Tibial nerve (tissue), 4 donors: ENCODE measurements at places on chromosomes 4 and X. TPM values are rescaled to one million over a fixed set of nuclear protein-coding genes. Genes with fewer than 3 reads are reported as not detected.

The CFAP47 gene
- not detected for total RNA-seq

The ADH7 gene
- not detected for total RNA-seq

The SCRG1 gene
- total RNA-seq = 0.30 TPM

The DCAF16 gene
- total RNA-seq = 27.1 TPM

The TMSB15B gene
- 2.2 TPM for total RNA-seq

The UGDH gene
- 58.8 TPM for total RNA-seq

The RHOXF2 gene
- not detected for total RNA-seq

The DOK7 gene
- not detected for total RNA-seq

The SERPINA7 gene
- not detected for total RNA-seq

The SPATA18 gene
- 0.30 TPM for total RNA-seq

The SEC31A gene
- 174 TPM for total RNA-seq

The ARL9 gene
- 1.5 TPM for total RNA-seq

The DGKK gene
- not detected for total RNA-seq

The MAGEA9B gene
- not detected for total RNA-seq

The C4orf54 gene
- total RNA-seq = not detected

GRCh38 chr4:165462009-165462408 lies 83.2 kb downstream of the CPE start:
- no peaks in the 10 kb centered on the region for H3K36me3 ChIP-seq
- no peak for DNase-seq

GRCh38 chr4:84879651-84880200 lies 86.8 kb downstream of the WDFY3 start:
- no peaks in the 10 kb centered on the region for H3K27me3 ChIP-seq
- no peak for DNase-seq
- no peak overlapping the region for H3K4me3 ChIP-seq
- no peak overlapping the region for H3K27ac ChIP-seq
- no peaks in the 10 kb centered on the region for H3K36me3 ChIP-seq
- H3K4me1 ChIP-seq = no peaks in the 10 kb centered on the region

- no peak overlapping the region for H3K27ac ChIP-seq
- no peaks in the 10 kb centered on the region for H3K4me1 ChIP-seq
- DNase-seq = no peak
- no peaks in the 10 kb centered on the region for H3K36me3 ChIP-seq
- H3K27me3 ChIP-seq = no peaks in the 10 kb centered on the region
Measured at GRCh38 chr4:114563536-114564315, 34.9 kb upstream of the UGT8 start.

- no peak overlapping the region for H3K27ac ChIP-seq
- H3K4me1 ChIP-seq = peaks cover 8% of the 10 kb centered on the region
- H3K4me3 ChIP-seq = no peak overlapping the region
- H3K36me3 ChIP-seq = no peaks in the 10 kb centered on the region
Measured at GRCh38 chr4:76611616-76612207, 176.7 kb downstream of the SHROOM3 start.

- no peak overlapping the region for H3K27ac ChIP-seq
- H3K4me1 ChIP-seq = no peaks in the 10 kb centered on the region
- no peak for DNase-seq
- H3K4me3 ChIP-seq = no peak overlapping the region
Measured at GRCh38 chrX:73831500-73831899, 268.5 kb downstream of the CHIC1 start.

DNA sequence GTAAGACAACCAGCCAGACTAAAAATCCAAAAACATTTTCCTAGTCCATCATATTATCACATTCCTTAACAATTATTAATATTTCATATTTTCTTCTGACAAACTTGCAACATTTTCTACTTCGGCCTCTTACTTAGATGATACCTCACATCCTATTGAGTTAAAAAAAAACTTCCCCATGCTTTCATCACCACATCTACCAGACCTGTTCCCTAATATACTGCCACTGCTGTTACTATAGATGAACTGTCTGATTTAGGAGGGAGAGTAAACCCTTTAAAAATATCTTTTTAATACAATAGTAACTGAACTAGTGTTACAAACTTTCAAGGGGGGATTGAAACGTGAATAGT lies 1.5 kb downstream of the FAM200B start:
- H3K36me3 ChIP-seq = no peaks in the 10 kb centered on the region
- peaks cover 47% of the 10 kb centered on the region for H3K4me1 ChIP-seq
- H3K27me3 ChIP-seq = no peaks in the 10 kb centered on the region
- no peak overlapping the region for H3K27ac ChIP-seq
- no peak for DNase-seq
- no peak overlapping the region for H3K4me3 ChIP-seq

- H3K4me3 ChIP-seq = no peak overlapping the region
- H3K27ac ChIP-seq = no peak overlapping the region
- no peaks in the 10 kb centered on the region for H3K36me3 ChIP-seq
- H3K27me3 ChIP-seq = no peaks in the 10 kb centered on the region
- no peak for DNase-seq
- H3K4me1 ChIP-seq = no peaks in the 10 kb centered on the region
Measured at GRCh38 chrX:106905064-106905708, 2.0 kb upstream of the RIPPLY1 start.

DNA sequence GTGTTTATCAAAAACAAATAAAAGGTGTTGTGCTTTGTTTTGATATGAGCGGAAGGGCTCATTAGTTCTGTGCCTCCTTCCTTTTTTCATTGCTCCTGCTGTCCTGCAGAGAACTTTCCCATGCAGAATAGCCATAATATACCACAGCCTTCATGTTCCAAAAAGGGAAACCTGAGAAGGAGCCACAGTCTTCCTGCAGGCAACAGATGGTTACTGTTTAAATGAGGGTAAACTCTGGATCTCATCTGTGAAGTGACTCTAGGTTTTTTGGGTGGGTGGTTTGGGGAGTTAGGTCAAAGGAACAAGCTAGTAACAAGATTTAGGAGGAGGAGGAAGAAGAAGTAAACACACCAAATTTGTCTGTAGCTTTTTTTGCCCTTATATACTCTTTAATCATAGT lies 131.8 kb downstream of the BMPR1B start:
- peak overlapping the region; percentile 40 for H3K27ac ChIP-seq
- peaks cover 26% of the 10 kb centered on the region for H3K4me1 ChIP-seq
- H3K4me3 ChIP-seq = no peak overlapping the region
- no peak for DNase-seq

DNA sequence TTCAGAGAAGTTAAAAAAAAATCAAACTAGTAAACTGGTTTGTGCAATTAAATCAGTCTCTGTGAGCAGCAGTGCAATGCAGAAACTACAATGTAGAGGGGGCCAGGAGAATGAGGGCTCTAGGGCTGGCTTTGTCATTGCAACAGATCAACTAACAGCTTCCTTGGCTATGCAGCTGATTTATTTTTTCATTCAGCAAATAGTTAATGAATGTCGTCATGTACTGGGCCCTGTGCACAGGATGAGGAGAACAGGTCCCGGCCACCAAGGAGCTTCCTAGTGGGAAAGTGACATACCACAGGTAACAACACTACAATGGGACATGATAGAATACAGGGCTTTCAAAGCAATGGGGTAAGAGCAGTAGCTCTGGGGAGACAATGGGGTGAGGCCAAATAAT lies 190.1 kb downstream of the NSUN7 start:
- peaks cover 9% of the 10 kb centered on the region for H3K4me1 ChIP-seq
- no peak for DNase-seq
- H3K27ac ChIP-seq = no peak overlapping the region
- no peaks in the 10 kb centered on the region for H3K27me3 ChIP-seq

DNA sequence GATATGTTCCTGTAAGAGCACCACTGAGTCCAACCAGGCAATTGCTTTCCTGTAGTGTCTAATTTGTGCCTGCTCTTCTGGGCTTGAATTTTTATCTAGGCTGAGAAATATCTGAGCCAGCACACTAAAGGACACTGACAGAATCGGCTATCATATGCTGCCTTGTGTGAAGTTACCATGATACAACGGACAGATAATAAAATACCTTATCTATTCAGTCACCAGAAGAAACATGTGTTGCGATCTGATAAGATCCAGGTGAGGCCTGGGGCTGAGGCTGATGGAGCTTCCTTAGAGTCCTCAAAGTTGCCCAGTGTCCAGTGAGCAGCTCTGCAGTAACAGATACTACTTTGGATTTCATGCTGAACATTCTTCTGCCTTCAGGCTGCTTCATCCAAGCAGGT lies 111.8 kb downstream of the ZNF518B start:
- no peaks in the 10 kb centered on the region for H3K36me3 ChIP-seq
- DNase-seq = no peak
- no peaks in the 10 kb centered on the region for H3K27me3 ChIP-seq

GRCh38 chr4:140300271-140300970 lies 73.0 kb upstream of the SCOC start:
- no peaks in the 10 kb centered on the region for H3K36me3 ChIP-seq
- H3K27ac ChIP-seq = no peak overlapping the region
- DNase-seq = no peak
- H3K4me1 ChIP-seq = peaks cover 19% of the 10 kb centered on the region

GRCh38 chr4:72702948-72703347 lies 133.9 kb upstream of the ADAMTS3 start:
- H3K27ac ChIP-seq = no peak overlapping the region
- H3K4me1 ChIP-seq = no peaks in the 10 kb centered on the region
- DNase-seq = no peak
- H3K27me3 ChIP-seq = no peaks in the 10 kb centered on the region
- H3K4me3 ChIP-seq = no peak overlapping the region
- no peaks in the 10 kb centered on the region for H3K36me3 ChIP-seq

DNA sequence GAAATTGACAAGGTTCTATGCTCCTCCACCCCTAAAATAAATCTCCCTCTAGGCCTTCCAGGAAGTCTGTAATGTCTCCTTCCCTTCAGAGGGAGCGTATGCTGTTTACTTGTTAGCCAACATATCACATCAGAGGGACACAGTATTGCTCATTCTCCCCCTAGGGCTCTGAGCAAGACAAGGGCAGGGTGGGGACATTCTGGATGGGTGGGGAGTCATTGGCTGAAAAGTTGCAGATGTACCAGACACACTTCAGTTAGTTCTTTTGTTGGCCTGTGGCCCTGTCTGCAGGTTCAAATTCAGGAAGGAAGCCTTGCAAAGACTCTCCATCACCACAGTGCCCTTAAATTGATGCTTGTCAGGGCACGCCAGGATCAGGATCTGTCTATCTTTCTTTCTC lies 106.3 kb upstream of the TEX13D start:
- no peak overlapping the region for H3K4me3 ChIP-seq
- no peaks in the 10 kb centered on the region for H3K36me3 ChIP-seq
- H3K4me1 ChIP-seq = no peaks in the 10 kb centered on the region
- H3K27me3 ChIP-seq = no peaks in the 10 kb centered on the region

DNA sequence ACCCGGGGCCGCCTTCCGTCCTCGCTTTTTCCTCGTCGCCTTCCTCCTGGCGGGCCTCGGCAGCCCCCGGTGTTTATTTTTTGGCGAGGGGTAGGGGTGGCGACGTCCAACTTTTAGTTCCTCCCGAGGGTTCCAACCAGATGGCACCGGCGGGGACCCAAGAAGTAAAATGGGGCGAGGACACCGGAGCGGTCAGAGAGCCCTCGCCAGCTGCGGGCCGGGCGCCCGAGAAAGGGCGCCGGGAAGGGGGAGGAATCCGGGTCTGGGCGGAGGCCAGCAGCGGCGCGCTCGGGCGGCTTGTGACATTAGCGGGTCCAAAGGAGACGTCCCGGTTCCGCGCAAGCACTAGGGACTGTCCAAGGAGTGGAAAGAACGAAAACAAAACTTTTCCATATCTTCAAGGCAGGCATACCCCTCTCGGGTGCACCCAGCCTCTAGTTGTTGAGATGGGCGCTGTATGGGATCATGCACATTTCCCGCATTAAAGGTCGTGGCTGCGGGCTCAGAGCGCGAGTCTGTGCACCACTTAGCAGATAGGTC lies 691 bp upstream of the USP46 start:
- peak; percentile 31 for DNase-seq

- H3K36me3 ChIP-seq = no peaks in the 10 kb centered on the region
- peaks cover 32% of the 10 kb centered on the region for H3K4me1 ChIP-seq
- no peaks in the 10 kb centered on the region for H3K27me3 ChIP-seq
- no peak overlapping the region for H3K4me3 ChIP-seq
- DNase-seq = no peak
Measured at GRCh38 chr4:148017801-148018200, 285.9 kb downstream of the ARHGAP10 start.

DNA sequence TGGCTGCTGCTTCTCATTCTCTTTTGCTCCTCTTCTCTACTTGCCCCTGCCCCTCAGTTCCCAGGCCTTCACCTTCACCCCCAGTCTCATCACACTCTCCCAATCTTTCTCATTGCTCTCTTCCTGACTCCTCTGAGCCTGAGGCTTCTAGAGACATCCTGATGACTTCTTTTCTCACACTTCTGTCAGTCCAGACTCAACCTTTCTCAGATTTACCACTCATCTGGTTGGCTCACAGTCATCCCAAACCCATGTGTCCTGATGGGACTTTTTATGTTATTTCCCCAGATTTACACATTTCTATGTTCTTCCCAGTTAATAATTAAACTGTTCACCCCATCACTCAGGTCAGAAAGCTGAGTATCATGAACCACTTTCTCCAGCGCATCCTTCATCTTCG lies 68.0 kb downstream of the TMA16 start:
- H3K27me3 ChIP-seq = no peaks in the 10 kb centered on the region
- H3K27ac ChIP-seq = no peak overlapping the region
- no peaks in the 10 kb centered on the region for H3K36me3 ChIP-seq
- no peak for DNase-seq
- no peaks in the 10 kb centered on the region for H3K4me1 ChIP-seq
- no peak overlapping the region for H3K4me3 ChIP-seq

DNA sequence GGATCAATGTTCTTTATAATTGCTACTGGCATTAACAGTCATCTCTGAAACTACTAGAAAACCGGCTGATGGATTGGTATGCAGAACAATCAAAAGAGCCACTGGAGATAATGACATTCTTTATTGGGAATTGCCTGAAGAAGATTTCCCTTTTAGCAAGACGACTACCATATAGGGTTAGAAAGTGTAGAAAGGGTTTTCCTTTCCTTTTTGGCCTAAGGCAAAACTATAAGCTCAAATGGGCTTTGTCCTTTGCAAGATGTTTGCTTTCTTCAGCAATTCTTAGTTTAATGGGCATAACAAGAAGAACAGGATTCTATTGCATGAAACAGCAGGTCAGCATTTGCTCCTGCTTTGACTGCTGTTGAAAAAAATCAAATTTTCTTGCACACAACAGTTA lies 214.2 kb upstream of the PCDH10 start:
- H3K36me3 ChIP-seq = no peaks in the 10 kb centered on the region
- DNase-seq = no peak
- no peaks in the 10 kb centered on the region for H3K27me3 ChIP-seq
- H3K27ac ChIP-seq = no peak overlapping the region
- H3K4me3 ChIP-seq = no peak overlapping the region

GRCh38 chr4:94852616-94853015 lies 94.9 kb downstream of the BMPR1B start:
- no peak overlapping the region for H3K27ac ChIP-seq
- H3K27me3 ChIP-seq = no peaks in the 10 kb centered on the region
- peaks cover 12% of the 10 kb centered on the region for H3K4me1 ChIP-seq
- H3K4me3 ChIP-seq = no peak overlapping the region
- DNase-seq = no peak

DNA sequence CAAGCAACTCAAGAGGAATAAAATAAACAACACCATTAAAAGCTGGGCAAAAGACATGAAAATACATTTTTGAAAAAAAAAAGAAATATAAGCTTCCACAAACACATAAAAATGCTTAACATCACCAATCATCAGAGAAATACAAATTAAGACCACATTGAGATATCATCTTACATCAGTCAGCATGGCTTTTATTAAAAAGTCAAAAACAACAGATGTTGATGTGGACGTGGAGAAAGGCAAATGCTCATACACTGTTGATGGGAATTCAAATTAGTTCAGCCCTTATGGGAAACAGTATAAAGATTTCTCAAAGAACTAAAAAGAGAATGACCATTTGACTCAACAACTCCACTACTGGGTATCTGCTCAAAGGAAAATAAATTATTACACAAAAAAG lies 59.6 kb downstream of the STK32B start:
- DNase-seq = no peak
- H3K36me3 ChIP-seq = no peaks in the 10 kb centered on the region
- H3K27ac ChIP-seq = no peak overlapping the region

GRCh38 chrX:39047174-39047573 lies 245.9 kb downstream of the MID1IP1 start:
- no peak for DNase-seq
- H3K27me3 ChIP-seq = no peaks in the 10 kb centered on the region
